ENCODE measurements at places on chromosomes 1 and 21. TPM values are rescaled to one million over a fixed set of nuclear protein-coding genes. Genes with fewer than 3 reads are reported as not detected.

GRCh38 chr1:172646653-172647052 is 12.2 kb upstream of the FASLG start:
- DNase-seq, result no peak

DNA sequence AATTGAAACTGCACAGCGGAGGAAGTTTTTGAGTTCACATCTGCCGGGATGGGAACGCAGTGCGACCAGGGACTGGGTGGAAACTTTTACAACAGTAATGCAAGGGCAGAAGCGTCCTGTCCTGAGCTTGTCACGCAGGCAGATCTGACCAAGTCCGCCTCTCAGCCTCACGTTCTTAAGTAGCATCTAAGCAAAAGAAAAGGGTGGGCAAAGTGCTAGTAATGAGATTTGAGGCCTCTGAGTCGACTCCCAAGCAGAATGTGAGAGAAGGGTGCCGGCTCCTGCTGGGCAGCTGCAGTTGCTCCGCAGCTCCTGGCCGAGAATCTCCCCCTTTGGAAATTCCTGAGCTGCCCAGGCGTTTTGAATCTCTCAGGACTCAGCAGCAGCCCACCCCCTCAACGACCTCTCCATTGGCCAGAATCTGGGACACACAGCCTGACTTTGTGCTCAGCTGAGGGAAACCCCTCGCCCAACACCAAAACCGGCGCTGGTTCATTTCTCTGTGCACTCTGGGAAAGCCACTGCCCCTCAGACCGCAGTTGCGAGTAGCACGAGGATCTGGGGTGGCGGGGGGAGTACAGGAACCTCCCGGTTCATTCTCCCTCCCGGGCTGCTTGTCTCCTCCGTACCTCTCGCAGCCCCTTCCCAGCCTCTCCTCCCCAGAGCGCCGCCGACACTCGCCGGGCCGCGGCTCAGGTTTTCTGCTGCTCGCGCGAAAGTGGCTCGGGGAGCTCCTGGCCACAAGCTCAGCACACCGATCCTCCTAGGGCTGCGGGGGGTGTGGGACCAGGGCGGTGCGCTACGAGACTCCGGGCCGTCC is 913 bp upstream of the S1PR1 start:
- no peak for DNase-seq

DNA sequence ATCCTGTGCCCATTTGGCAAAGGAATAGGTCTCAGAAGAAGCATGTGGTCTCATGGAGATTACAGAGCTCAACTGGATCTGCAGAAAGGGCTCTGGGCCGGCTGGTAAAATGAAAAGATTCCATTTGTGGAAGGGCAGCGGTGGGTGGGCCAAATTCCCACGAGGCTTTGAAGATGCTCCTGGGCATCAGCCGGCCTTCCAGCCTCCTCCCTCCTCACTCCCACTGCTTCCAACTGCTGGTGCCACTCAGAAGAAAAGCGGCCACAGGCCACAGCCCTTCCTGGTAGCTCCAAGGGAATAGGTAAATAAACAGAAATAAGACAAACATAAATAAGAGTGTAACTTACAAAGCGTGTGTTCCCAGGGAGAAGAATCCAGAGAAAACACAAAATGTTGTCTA is 136.3 kb upstream of the SLC44A3 start:
- DNase-seq, result no peak

- DNase-seq, result peak; percentile 54
These were observed 7.3 kb upstream of the UMODL1 start for GRCh38 chr21:42063571-42064521.

- no peak for DNase-seq
These were observed 5.1 kb upstream of the OLIG1 start for GRCh38 chr21:33064623-33065390.

KCNK2 gene
- total RNA-seq, result 2.1 TPM

PYHIN1 gene
- total RNA-seq, result not detected

GRCh38 chr1:89780721-89781120 is 40.1 kb upstream of the LRRC8D start:
- DNase-seq, result no peak

GRCh38 chr1:227886503-227886961 is 61.2 kb downstream of the WNT9A start:
- DNase-seq, result no peak

- DNase-seq, result no peak
These were observed 54.1 kb downstream of the ENAH start for GRCh38 chr1:225598847-225599246.

DNA sequence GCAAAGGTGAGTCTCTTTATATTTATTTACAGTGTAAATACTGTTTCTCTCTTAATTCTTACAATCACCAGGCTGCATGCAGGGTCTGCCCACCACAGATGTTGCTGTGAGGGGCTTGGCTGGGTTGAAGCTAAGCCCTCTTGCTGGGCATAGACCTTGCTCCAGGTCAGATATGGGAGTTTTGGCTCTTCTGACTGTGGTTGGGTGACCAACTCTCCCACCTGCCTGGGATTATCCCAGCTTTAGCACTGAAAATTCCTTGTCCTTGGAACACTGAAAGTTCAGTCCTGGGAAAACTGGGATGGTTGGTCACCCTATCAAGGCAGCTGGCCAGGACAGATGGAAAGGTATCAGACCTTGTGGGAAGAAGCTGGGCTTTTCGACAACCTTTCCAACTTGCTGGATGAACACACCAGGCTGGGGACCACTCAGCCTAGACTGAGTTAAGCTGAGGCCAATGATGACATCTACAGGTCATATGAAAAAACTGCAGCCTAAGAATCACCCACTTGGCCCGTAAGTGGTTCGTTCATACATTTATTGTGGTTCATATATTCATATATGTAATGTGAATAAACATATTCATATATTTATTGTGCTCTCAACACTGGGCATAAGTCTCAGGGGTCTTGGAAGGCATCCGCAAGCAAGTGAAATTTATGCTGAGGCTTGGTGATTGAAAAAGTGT is 26.6 kb upstream of the HPDL start:
- DNase-seq, result peak; percentile 50

DNA sequence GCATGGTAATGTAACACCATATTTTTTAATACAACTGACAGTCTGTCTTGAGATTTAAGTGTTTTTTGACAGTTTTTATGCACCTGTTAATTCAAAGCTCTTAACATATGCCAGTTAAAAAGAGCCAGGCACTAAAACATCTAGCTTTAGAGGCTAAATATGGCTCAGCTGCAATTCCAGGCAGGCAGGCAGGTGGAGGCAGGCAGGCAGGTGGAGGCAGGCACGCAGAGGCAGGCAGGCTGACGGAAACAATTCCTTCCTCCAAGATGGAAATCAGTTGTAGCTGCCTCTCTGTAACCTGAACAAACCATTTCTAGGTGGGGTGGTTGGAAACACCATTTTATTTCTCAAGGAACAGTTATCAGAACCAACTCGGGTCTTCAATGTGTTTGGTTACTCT is 51.2 kb downstream of the GORAB start:
- DNase-seq, result no peak

GJA8 gene
- not detected for total RNA-seq

- no peak for DNase-seq
These were observed 59.6 kb upstream of the DIP2A start for GRCh38 chr21:46399129-46399528.

DNA sequence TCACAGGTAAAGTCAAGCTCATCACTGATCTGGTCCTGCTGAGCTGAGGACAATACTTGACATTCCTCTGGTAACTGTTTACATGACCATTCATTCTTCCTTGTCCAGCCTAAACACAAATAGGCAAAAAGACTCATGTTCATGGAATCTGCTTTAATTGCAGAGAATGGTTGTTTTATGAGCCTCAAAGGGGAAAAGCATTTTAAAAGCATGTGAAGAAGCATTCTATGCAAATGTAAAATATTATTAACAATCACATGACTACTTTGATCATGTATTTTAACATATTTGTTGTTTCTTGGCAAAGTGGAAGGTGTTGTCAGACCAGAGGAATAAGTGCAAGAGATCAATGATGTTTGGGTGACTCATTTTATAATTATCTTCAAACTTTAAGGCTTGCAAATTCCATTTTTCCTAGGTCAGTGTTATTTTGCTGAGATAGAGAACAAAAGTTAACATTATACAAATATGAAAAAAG is 133.7 kb downstream of the RUNX1 start:
- DNase-seq, result no peak

- DNase-seq, result no peak
These were observed 13.6 kb downstream of the PCNX2 start for GRCh38 chr1:233281711-233282581.

GRCh38 chr1:65423884-65424572 is 3.6 kb downstream of the LEPR start:
- no peak for DNase-seq

LRRC38 gene
- total RNA-seq, result not detected

ITLN2 gene
- not detected for total RNA-seq

SPRR1A gene
- not detected for total RNA-seq

DNA sequence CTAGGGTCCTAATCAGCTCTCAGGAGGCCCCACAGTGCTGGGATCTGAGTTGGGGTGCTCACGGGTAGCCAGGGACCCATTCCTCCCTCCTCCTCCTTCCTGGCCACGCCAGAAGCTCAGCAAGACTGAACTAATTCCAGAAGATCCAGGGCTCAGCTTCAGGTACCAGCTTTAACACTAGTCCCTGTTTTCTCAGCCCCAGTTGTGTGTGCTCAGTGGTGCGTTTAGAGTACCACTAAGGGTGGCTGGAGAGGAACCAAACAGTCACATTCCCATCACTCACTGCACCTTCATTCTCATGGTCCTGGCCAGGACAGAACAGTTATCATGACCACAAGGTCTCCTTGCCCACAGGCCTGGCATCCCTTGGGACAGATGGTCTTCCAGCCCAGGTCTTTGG is 20.8 kb downstream of the PKP1 start:
- DNase-seq, result no peak

All from pancreas (tissue), 10 donors.